Tibial artery (tissue), 4 donors: ENCODE measurements at places on chromosomes 13 and 19.
A peak's percentile ranks its signal among the peaks of the same experiment; 100 is the strongest.

- peak overlapping the region; percentile 64 for H3K4me3 ChIP-seq
- DNase-seq: no peak
- peak overlapping the region; percentile 90 for H3K27ac ChIP-seq
- H3K27me3 ChIP-seq: peaks cover 14% of the 10 kb centered on the region
- H3K4me1 ChIP-seq: peaks cover 39% of the 10 kb centered on the region
- peaks cover 43% of the 10 kb centered on the region for H3K36me3 ChIP-seq
These were observed 639 bp downstream of the LENG1 start for GRCh38 chr19:54158812-54159351.

- no peak within 1 kb of the TSS for H3K4me3 ChIP-seq
- peaks cover 27% of the 10 kb centered on the region for H3K4me1 ChIP-seq
- no peaks in the 10 kb centered on the region for H3K27me3 ChIP-seq
- DNase-seq: peak; percentile 78
These were observed at the start of gene CAPS for GRCh38 chr19:5913739-5914357. Gene CAPS, plus strand, starts transcription at chr19:5914254. Its CDS starts 153 bp downstream, at chr19:5914407.

GRCh38 chr19:11554160-11554559 lies 4.9 kb downstream of the ELOF1 start:
- no peak overlapping the region for H3K27ac ChIP-seq
- no peak overlapping the region for H3K4me3 ChIP-seq
- H3K36me3 ChIP-seq: peaks cover 36% of the 10 kb centered on the region
- H3K4me1 ChIP-seq: peaks cover 36% of the 10 kb centered on the region

GRCh38 chr19:54189145-54189734 lies at the start of gene MBOAT7:
Gene MBOAT7, minus strand, starts transcription at chr19:54189580. Its CDS starts 1,072 bp downstream, at chr19:54188508.
- peaks cover 20% of the 10 kb centered on the region for H3K4me1 ChIP-seq
- H3K27ac ChIP-seq: peak within 1 kb of the TSS; percentile 92
- peaks cover 8% of the 10 kb centered on the region for H3K36me3 ChIP-seq
- H3K4me3 ChIP-seq: peak within 1 kb of the TSS; percentile 82
- no peaks in the 10 kb centered on the region for H3K27me3 ChIP-seq
